ENCODE measurements at places on chromosomes 7 and 10. TPM values are rescaled to one million over a fixed set of nuclear protein-coding genes. Genes with fewer than 3 reads are reported as not detected.

The RELN gene
- not detected for polyA plus RNA-seq

The DRGX gene
- polyA plus RNA-seq = not detected

DNA sequence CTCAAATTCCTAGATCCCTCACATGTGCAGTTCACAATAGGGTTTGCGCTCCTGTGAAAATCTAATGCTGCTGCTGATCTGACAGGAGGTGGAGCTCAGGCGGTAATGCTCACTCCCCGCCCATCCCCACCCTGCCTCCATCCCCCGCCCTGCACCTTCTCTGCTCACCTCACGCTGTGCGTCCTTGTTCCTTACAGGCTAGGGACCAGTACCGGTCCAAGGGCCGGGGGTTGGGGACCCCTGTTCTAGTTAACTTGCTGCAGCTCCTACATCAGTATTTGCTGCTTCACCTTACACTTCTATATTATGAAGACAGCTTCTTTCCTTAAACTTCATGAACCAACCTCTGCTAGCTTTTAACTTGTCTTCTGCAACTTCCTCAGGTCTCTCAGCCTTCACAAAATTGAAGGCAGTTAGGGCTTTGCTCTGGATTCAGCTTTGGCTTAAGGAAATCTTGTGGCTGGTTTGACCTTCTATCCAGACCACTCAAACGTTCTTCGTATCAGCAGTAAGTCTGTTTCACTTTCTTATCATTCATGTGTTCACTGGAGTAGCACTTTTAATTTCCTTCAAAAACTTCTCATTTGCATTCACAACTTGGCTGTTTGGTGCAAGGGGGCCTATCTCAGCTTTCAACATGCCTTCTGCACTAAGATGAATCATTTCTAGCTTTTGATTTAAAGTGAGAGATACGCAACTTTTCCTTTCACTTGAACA, 1.7 kb upstream of the TNKS2 start:
- H3K4me1 ChIP-seq = peaks cover 4% of the 10 kb centered on the region
- H3K27me3 ChIP-seq = no peaks in the 10 kb centered on the region
- H3K36me3 ChIP-seq = peaks cover 3% of the 10 kb centered on the region
- peak; percentile 58 for DNase-seq
- peak overlapping the region; percentile 36 for H3K4me3 ChIP-seq

- H3K27me3 ChIP-seq = no peaks in the 10 kb centered on the region
- H3K27ac ChIP-seq = no peak overlapping the region
- no peaks in the 10 kb centered on the region for H3K4me1 ChIP-seq
- H3K4me3 ChIP-seq = no peak overlapping the region
- no peak for DNase-seq
- peaks cover 2% of the 10 kb centered on the region for H3K36me3 ChIP-seq
Measured at GRCh38 chr7:39693812-39694211, 70.4 kb downstream of the RALA start.

The TAS2R41 gene
- not detected for polyA plus RNA-seq

The SRI gene
- polyA plus RNA-seq = 443 TPM

GRCh38 chr10:98224996-98225395, 43.0 kb downstream of the LOXL4 start:
- no peaks in the 10 kb centered on the region for H3K4me1 ChIP-seq
- peaks cover 3% of the 10 kb centered on the region for H3K36me3 ChIP-seq
- no peaks in the 10 kb centered on the region for H3K27me3 ChIP-seq
- DNase-seq = no peak
- no peak overlapping the region for H3K27ac ChIP-seq

DNA sequence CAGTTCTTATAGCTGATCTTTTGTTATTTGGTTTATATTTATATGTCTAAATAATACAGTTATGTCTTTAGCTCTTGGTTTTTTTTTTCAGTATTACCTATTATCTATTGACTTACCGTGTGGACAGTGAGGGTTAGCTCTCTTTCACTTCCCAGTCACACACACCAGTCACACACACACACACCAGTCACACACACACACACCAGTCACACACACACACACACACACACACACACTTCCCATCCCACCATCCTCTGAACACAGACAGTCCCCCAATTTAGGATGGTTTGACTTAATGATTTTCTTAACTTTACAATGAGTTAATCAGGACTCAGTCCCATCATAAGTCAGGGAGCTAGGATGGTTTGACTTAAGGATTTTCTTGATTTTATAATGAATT, 18.9 kb upstream of the AGFG2 start:
- DNase-seq = no peak
- no peaks in the 10 kb centered on the region for H3K27me3 ChIP-seq
- H3K4me1 ChIP-seq = no peaks in the 10 kb centered on the region

- no peak overlapping the region for H3K27ac ChIP-seq
- H3K36me3 ChIP-seq = peaks cover 2% of the 10 kb centered on the region
- no peak overlapping the region for H3K4me3 ChIP-seq
- H3K27me3 ChIP-seq = no peaks in the 10 kb centered on the region
Measured at GRCh38 chr7:149245244-149245643, 5.8 kb downstream of the ZNF212 start.

DNA sequence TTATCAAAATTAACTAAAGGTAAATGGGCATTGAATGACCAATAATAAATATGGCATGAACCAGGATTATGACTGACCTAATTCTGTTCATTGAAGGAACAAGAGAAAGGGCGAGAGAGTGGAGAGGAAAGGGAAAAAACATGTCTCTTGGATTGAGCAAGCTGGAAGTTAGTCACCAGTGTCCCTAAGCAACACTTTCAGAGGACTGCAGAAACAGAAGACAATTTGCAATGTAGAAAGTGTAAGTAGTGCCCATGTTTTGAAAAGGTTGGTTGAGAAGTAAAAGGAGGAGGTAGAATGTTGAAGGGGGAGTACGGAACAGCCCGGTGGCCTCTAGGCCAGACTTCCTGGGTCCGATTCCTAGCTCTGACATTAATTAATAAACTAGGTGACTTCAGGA, 94.6 kb downstream of the FAS start:
- H3K4me1 ChIP-seq = peaks cover 2% of the 10 kb centered on the region
- peaks cover 6% of the 10 kb centered on the region for H3K27me3 ChIP-seq
- H3K27ac ChIP-seq = no peak overlapping the region
- no peak for DNase-seq
- no peak overlapping the region for H3K4me3 ChIP-seq

The RARRES2 gene
- polyA plus RNA-seq = 109 TPM

DNA sequence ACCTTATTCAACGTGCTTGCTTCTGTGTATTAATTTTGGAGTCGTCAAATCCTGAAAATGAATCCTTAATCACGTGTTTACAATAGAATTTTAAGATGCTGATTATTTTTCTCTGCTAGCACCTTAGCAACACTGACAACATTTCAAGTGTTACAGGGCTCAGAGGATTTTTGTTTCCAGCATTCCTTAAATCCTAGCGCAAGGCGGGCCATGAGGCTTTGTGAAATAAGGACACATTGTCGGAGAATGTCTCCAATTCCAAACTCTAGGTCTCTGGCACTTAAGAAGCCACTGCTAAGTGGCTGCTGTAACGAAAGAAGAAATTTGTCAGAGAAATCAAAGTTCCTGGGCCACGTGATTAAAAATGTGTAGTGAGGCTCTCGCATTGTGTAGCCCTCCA, 390.9 kb upstream of the CELF2 start:
- no peak for DNase-seq
- H3K36me3 ChIP-seq = no peaks in the 10 kb centered on the region
- no peaks in the 10 kb centered on the region for H3K4me1 ChIP-seq
- no peaks in the 10 kb centered on the region for H3K27me3 ChIP-seq
- H3K27ac ChIP-seq = no peak overlapping the region

- no peak overlapping the region for H3K27ac ChIP-seq
- DNase-seq = peak; percentile 74
- no peaks in the 10 kb centered on the region for H3K27me3 ChIP-seq
Measured at GRCh38 chr10:12500381-12501303, 151.3 kb downstream of the CAMK1D start.

- no peak for DNase-seq
- H3K36me3 ChIP-seq = peaks cover 25% of the 10 kb centered on the region
- no peaks in the 10 kb centered on the region for H3K27me3 ChIP-seq
- H3K27ac ChIP-seq = no peak overlapping the region
- no peak overlapping the region for H3K4me3 ChIP-seq
Measured at GRCh38 chr7:134535272-134535918, 8.0 kb downstream of the AKR1B10 start.

DNA sequence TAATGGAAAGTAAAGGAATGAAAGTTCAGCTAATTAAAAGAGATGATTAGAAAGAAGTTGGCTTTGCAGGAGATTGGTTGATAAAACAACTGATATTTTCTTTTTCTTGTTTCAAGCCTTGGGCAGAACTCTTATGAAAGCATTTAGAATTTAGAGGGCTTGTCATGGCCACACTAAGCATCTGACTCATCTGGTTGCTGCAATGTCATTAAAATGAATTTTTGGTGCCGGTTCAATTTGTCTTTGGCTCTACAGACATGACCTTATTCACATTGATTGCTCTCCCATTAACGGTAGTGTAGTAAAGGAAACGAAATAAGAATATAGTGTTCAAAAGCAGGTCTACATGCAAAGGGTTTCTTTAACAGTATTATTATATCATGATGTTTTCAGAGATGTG, 1012.4 kb upstream of the C7orf33 start:
- H3K4me1 ChIP-seq = no peaks in the 10 kb centered on the region
- no peaks in the 10 kb centered on the region for H3K36me3 ChIP-seq
- H3K27ac ChIP-seq = no peak overlapping the region
- no peaks in the 10 kb centered on the region for H3K27me3 ChIP-seq
- DNase-seq = no peak
- H3K4me3 ChIP-seq = no peak overlapping the region

GRCh38 chr10:91887272-91888076, 21.8 kb downstream of the FGFBP3 start:
- DNase-seq = peak; percentile 35
- no peak overlapping the region for H3K27ac ChIP-seq
- peaks cover 12% of the 10 kb centered on the region for H3K27me3 ChIP-seq
- H3K4me1 ChIP-seq = no peaks in the 10 kb centered on the region
- no peaks in the 10 kb centered on the region for H3K36me3 ChIP-seq
- H3K4me3 ChIP-seq = no peak overlapping the region

DNA sequence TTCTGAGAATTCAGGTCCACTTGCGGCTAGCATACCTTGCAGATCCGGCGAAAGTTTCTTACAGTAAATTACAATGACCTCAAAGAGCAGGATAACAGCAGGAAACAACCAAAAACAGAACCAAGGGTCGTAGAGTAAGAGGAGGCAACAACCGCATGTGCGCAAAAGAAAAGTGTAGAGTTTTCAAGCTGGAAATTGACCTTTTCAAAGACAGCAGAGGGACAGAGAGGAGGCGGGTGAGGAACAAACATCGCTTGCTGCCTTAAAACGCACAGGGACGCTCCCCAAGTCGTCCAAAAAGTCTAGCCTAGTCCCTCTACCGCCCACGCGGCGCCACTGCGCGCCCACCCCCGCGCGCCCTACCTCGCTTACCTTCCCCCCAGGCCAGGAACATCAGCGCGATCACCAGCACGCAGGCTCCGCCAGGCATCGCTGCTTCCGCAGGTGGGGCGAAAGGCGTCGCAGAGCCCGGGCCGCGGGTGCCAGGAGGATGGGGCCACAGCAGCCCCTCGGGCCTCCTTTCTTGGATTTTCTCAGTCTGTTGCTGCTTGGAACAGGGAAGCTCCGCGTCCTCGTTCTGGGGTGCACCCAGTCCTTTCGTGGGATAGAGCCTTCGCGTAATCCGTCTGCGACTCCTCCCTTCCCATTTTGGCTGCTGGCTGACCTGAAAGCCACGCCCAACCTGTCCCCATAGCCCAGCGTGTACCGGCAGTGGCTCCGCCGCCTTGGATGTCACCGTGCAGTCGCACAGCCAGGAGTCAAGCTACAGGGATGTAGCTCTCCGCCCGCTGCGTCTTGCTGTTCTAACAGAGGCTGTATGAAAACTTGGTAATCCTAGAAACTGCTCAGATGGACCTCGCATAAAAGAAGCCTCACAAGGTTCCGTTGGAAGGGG, at the start of gene VWDE:
TSS of gene VWDE (minus strand) at position 579 of the 895 bp plus-strand sequence. CDS start at position 430, 149 bp downstream.
- H3K4me3 ChIP-seq = no peak within 1 kb of the TSS
- peak; percentile 26 for DNase-seq
- H3K27ac ChIP-seq = no peak within 1 kb of the TSS
- no peaks in the 10 kb centered on the region for H3K36me3 ChIP-seq

DNA sequence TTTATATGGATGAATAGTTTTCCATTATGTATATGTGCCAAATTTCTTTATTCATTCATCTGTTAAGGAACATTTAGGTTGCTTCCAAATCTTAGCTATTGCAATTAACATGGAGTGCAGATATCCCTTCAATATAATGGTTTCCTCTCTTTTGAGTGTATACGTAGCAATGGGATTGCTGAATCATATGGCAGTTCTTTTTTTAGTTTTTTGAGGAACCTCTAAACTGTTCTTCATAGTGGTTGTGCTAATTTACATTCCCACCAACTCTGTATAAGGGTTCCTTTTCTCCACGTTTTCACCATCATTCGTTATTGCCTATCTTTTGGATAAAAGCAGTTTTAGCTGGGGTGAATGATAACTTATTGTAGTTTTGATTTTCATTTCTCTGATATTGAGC, 46.5 kb downstream of the FAS start:
- no peak overlapping the region for H3K27ac ChIP-seq
- no peaks in the 10 kb centered on the region for H3K4me1 ChIP-seq
- no peaks in the 10 kb centered on the region for H3K36me3 ChIP-seq
- H3K27me3 ChIP-seq = no peaks in the 10 kb centered on the region
- no peak for DNase-seq

DNA sequence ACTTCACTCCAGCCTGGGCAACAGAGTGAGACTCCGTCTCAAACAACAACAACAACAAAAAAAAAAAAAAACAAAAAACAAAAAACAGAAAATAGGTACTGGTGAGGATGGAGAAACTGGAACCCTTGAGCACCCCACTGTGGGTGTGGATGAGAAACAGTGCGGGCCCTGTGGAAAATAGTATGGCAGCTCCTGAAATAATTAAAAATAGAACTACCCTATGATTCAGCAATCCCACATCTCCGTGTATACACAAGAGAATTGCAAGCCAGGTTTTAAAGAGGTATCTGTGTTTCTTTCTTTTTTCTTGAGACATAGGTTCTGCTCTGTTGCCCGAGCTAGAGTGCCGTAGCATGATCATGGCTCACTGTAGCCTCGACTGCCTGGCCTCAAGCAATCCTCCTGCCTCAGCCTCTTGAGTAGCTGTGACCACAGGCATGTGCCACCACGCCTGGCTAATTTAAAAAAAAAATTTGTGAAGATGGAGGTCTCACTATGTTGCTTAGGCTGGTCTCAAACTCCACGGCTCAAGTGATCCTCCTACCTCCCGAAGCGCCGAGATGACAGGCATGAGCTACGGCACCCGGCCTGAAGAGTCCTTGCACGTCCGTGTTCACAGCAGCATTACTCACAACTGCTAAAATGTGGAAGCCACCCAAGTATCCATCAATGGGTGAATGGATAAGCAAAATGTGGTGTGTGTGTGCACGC, 39.5 kb downstream of the EBF3 start:
- H3K4me1 ChIP-seq = no peaks in the 10 kb centered on the region
- no peaks in the 10 kb centered on the region for H3K27me3 ChIP-seq
- no peak overlapping the region for H3K27ac ChIP-seq
- H3K36me3 ChIP-seq = no peaks in the 10 kb centered on the region
- DNase-seq = no peak

- no peaks in the 10 kb centered on the region for H3K36me3 ChIP-seq
- no peaks in the 10 kb centered on the region for H3K27me3 ChIP-seq
- H3K4me3 ChIP-seq = no peak overlapping the region
- no peak overlapping the region for H3K27ac ChIP-seq
- H3K4me1 ChIP-seq = peaks cover 25% of the 10 kb centered on the region
Measured at GRCh38 chr10:35460852-35461460, 124.6 kb downstream of the CCNY start.

Data from small intestine (tissue), 16 donors.